ENCODE measurements at places on chromosomes 2 and 18.

GRCh38 chr2:205915130-205915524 is 170.8 kb downstream of the INO80D start:
- no peak for DNase-seq

DNA sequence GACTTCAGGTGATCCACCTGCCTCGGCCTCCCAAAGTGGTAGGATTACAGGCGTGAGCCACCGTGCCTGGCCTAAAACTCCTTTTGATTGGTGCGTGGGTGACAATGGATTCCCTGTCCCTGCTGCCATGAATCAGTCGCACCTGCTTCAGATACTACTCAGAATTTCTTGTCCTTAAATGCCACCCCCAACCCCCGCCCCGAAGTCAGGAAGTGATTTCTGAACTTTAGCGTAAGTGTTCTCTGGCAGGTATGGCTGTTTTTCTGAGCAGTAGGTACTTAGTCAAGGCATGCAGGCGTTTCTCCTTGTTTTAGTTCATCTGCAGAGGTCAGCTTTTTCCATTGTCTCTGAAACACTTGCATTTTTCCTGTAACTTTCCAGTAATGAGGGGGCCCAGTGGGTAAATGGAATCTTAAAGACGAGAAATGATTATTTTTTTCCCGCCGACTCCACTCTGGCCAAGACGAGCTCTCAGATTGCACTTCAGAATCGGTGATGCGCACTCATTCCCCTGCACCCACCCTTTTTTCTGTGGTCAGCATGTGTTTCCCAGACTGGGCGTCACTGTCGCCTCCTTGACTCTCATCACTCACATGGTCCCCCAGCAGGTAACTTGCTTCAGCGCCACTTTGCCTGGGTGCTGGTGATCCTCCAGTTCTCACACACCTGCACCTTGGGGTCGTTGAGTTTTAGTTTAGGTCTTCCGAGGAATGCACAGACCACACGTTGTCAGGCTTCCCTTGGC is 179.7 kb downstream of the GBX2 start:
- DNase-seq, result no peak

DNA sequence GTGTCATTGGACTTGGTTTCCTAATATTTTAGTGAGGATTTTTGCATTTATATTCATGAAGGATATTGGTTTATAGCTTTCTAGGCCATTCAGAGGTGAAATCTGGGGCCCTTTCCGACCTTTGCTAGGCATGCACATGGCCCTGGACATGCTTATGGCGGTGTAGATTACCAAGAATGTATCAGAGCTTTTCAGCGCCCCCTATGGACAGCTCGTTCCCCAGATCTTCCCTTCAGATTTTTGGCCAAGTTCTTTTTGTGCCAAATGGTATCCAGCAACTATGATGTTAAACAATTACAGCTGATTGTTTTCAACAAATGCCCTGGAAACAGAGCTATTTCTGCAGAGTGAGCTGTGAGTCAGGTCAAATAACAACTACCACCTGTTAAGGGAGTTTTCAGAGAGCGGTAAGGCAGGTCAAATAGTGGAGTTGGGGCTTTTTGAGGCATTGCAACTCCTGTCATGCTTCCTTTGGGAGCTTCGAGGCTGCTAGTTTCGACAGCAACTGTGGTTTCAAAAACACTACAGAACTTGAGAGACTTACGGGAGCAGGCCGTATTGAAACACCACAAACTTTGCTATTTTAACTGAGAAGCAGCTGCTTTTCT is 188.3 kb downstream of the ZNF516 start:
- DNase-seq, result no peak

DNA sequence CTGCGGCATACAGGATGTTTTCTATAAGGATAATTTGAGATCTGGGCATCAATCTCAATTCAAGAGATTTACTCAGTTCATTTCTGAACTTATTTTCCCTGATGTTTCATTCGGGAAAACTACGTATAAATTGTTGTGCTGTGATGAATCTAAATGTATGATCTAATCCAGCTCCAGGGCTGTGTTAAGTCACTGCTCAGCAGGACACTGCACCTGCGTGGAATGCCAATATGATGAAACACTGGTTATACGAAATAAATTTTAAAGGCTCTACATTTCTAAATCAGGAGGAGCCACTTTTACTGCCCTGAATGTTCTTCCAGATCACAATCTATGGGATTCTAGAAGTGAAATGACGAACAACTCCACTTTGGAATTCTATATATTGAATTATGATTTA is 259.0 kb downstream of the HNMT start:
- DNase-seq, result no peak

GRCh38 chr2:62196278-62196901 is 475 bp downstream of the B3GNT2 start:
- DNase-seq, result peak; percentile 41

- DNase-seq, result no peak
Measured at GRCh38 chr2:119119999-119120756, 38.4 kb downstream of the C1QL2 start.

GRCh38 chr2:231923951-231924888 is 2.0 kb downstream of the NPPC start:
- no peak for DNase-seq

GRCh38 chr2:189530965-189531637 is 49.5 kb downstream of the SLC40A1 start:
- no peak for DNase-seq

- DNase-seq, result no peak
Measured at GRCh38 chr2:96330407-96330806, 5.2 kb upstream of the NCAPH start.

GRCh38 chr2:160463245-160463644 is 30.4 kb downstream of the RBMS1 start:
- no peak for DNase-seq

DNA sequence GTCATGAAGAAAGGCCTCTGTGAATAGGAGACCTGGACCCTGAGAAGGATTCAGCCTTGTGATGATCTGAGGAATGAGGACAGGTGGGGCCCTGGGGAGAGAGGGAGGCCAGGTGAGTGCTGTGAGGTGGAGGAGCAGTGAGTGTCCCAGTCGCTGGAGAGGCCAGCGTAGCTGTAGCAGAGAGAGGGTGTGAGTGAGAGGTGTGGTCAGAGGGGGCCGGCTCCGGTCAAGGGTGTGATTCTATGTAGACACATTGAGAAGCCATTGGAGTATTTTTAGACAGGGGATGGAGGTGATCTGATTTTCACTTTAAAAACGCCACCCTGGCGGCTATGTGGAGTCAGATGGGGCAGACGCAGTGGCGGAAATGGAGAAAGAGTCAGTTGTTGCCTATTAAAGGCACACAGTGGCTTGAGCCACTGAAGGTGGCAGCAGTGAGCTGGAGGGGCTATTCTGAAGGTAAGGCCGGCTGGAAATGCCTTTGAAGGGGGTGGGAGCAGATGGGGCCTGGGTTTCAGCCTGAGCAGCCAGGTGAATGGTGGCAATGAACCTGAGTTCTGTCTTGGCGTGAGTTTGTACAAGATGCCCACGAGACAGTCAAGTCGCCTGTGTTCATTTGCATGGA is 55.6 kb downstream of the GREB1 start:
- no peak for DNase-seq

- DNase-seq, result no peak
Measured at GRCh38 chr18:25278394-25278793, 73.6 kb downstream of the ZNF521 start.

DNA sequence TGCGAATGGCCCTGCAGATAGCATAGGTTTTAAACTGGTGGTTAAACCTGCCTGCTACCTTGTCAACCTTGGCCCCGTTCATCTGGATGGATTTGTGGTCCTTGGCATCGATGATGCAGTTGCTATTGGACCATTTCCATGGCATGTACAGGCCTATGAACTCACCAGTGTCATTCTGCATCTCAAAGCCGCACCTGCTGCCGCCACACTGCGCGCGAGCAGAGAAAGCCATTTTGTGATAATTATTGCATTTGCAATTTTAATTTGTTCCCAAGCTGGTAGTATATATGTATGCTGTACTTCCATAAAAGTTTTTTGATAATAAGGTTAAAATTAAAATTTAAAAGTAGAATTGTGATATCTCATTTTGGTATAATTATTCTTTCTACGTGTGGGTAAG is 94.8 kb upstream of the UXS1 start:
- no peak for DNase-seq

DNA sequence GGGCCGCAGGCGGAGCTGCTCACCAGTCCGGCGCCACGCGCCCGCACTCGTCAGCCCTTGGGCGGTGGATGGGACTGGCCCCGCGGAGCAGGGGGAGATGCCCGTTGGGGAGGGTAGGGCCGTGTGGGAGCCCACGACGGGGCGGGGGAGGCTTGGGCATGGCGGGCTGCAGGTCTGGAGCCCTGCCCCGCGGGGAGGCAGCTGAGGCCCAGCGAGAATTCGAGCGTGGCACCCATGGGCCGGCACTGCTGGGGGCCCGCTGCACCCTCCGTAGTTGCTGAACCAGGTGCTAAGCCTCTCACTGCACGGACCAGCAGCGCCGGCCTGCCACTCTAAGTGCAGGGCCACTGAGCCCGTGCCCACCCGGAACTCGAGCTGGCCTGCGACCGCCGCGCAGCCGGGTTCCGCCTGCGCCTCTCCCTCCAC is 182.4 kb upstream of the ERBB4 start:
- DNase-seq, result no peak

GRCh38 chr2:189576396-189576795 is 4.2 kb downstream of the SLC40A1 start:
- DNase-seq, result no peak
